ENCODE measurements at places on chromosomes 4 and X.

DNA sequence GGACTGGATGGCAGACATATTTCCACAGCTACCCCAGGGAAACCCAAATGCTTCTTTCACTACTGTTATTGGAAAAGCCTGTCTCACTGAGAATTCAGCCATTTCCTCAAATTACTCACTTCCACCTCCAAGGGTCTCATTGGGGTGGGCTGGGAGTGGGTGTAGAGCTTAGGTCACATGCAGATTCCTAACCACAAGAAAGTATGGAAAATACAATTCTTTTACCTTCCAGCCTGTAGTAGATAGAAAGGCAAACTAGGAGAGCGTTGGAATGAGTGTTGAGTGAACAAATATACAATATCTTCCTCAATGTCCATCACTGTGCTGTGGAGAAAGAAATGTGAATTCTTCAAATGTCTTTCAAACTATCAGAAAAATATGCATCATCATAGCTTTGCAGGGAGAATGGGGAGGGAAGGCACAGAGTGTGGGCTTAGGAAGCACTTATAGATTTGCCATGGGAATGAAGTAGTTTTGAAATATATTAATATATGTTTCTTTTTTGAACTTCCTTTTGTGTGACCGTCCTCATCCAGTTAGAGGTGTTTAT, 245.3 kb upstream of the JADE1 start:
- DNase-seq = no peak

- DNase-seq = no peak
Observed at GRCh38 chr4:183434666-183435190, 9.7 kb upstream of the CDKN2AIP start.

DNA sequence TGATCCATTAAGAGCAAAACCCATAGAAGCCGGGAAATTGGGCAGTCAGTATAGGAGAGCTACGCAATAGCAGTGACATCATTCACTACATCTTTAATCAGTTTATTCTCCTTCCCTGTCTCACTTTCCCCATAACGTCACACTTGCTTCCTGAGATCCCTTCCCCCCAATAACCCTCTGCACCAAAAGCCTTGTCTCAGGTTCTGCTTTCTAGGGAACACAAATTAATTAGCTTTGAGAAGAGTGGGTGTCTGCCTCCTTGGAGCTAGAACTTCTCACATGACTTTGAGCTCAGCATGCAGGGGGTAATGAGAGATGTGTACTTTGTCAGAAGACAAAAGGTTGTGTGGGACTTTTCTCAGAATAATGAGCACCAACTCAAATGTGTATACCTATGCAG, 128.3 kb upstream of the MAOA start:
- no peak for DNase-seq

DNA sequence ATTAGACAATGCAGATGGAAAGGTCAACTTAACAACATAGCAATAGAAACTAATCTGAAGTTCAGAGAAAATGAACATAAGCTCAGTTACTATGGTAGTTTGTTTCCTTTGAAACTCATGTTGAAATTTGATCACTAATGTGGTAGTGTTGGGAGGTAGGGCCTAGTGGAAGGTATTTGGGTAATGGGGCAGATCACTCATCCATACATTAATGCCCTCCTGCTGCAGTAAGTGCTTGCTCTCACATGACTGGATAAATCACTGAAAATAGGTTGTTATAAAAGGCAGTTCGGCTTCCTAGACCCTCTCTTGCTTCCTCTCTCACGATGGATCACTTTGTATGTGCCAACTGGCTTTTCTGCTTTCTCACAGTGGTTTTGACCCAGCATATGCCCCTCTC, 567.4 kb upstream of the GALNT7 start:
- DNase-seq = no peak

DNA sequence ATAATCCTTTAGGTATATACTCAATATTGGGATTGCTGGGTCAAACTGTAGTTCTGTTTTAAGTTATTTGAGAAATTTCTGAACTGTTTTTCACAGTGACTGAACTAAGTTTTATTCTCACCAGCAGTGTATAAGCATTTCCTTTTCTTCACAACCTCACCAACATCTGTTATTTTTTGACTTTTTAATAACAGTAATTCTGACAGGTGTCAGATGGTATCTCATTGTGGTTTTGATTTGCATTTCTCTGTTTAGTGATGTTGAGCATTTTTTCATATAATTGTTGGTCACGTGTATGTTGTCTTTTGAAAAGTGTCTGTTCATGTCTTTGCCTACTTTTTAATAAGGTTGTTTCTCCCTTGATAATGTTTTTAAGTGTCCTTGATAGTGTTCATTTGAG, 112.6 kb downstream of the LINC00632 start:
- no peak for DNase-seq

GRCh38 chrX:81229229-81229628, 27.3 kb downstream of the SH3BGRL start:
- no peak for DNase-seq

DNA sequence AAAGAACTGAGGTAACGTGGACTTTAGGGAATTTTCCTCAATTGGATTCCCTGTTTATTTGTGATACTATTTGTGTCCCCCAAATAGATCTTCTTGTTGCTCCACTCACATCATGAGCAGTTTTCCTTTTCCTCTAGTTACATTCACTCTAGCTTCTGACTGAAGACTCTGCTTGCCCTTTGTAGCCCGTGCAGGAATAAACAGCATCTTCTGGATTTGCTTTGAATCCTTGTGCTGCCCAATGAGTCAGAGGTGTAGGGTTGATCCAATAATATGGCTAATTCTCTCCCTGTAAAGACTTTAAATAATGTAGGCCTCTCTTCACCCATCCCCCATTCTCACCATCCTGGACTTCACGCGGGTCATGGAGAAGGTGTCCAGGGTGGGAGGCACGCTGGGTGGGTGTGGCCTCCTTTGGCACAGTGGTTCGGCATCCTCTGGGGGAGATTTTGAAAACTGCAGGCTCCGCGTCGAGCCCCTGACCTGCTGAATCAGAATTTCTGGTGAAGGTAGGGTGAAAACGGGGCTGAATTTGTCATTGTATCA, 9.0 kb downstream of the HAND2 start:
- DNase-seq = no peak

DNA sequence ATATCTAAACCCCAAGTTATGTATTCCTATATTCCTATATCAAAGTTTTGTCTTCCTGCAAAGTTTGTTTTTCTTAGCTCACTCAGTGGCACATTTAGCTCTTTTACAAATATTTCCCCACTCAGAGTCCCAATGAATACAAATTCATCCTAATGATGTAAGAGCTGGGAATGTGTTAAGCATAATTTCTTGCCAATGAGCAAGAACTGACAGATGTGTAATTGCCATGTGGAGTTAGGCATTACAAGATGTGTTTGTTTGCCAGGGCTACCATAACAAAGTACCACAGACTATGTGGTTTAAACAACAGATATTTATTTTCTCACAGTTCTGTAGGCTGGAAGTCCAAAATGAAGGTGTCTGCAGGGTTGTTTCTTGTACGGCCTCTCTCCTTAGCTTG, 302.1 kb downstream of the KCTD8 start:
- DNase-seq = no peak

DNA sequence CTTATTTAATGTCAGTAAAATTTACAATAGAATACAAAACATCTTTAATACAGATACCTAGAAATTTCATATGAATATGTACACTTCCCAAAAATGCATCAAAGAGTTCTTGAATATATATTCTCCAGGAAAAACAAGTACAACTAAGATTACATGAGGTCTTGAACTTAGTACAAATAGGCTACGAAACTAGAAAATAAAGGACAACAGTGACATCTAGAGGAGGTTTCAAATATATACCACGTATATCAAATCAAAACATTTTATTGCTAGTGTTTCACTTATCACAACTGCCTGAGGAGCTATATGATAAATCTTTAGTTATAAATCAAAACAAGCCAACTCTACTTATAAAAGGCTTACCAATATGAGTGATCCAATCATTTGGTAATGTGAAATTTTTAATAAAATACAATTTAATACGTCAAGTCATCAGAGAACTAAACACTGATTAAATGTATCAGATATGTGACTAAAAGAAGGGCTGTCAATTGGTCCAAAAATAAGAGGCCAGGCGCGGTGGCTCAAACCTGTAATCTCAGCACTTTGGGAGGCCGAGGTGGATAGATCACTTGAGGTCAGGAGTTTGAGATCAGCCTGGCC, 36.6 kb downstream of the ANAPC10 start:
- DNase-seq = no peak

DNA sequence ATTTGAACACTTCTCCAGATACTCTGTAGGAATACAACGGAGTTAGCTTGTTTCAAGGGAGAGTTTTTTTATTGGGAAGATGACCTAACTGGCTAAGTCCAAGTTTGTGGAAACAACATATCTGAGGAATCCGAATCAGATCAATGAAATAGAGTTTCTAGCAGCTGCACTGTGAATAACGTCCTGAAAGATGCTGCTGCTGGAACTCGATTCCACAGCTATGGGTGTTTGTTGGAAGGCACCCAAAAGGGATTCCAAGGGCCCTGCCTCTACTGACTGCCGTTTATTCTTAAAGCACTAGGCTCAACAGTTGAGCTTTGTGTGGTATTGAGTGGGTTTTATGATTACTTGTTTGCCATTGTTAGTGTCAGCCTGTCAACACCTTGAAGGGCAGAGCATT, 6.6 kb upstream of the GBA3 start:
- no peak for DNase-seq

DNA sequence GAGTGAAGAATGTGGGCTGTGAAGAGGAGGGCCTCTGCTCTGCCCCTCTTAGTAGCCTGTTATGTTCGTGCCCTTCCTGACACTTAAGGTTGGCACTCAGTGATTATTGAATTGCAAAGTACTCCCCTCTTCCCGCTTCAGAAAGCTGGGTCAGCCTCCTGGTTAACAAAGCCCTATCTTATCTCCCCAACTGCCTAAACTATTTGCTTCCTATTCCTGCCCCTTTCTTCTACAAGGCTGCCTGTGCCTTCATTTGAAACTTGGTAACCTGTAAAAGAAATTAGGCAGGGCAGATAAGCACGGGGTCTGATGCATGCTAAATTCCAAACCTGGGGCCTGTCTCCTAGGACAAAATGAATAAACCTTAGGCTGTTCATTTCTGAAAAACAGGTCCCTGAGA, 23.1 kb upstream of the TMEM150C start:
- DNase-seq = no peak

- no peak for DNase-seq
Observed at GRCh38 chr4:56112377-56112776, 163.6 kb downstream of the CEP135 start.

GRCh38 chrX:153648358-153649177, 1.6 kb downstream of the DUSP9 start:
- DNase-seq = no peak

DNA sequence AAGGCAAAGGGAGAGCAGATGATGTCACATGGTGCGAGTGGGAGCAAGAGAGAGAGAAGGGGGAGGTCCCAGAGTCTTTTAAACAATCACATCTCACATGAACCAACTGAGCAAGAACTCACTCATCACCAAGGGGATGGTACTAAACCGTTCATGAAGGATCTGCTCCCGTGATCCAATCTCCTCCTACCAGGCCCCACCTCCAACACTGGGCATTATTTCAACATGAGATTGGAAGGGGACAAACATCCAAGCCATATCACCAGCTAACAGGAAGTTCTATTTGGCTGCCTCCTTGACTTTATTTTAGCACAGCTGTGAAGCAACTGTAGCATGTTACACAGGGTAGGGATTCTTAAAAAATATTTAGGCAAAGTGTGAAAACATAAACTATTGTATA, 102.5 kb downstream of the DDIT4L start:
- no peak for DNase-seq

- DNase-seq = no peak
Observed at GRCh38 chr4:30056016-30056766, 664.0 kb upstream of the PCDH7 start.

DNA sequence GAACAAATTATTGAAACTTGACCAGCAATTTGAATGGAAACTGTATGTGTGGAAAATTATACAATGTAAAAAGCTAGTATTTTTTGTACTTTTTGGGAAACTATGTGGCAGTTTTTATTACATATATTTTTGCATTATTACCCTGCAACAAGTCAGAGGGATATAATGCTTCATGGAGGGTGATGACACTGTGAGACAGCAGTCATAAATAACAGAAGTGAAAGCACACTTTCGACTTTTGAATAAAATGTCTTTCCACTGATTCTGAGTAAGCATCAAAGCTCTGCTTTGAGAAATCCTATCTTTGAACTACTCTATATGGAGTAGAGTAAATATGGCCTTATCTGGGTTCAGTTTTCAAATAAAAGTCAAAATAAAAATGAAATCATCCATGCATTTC, 122.6 kb upstream of the PABPC4L start:
- no peak for DNase-seq

- DNase-seq = no peak
Observed at GRCh38 chr4:5720157-5720850, 9.3 kb downstream of the EVC start.

GRCh38 chrX:33339219-33339618, 127.9 kb upstream of the DMD start:
- DNase-seq = no peak

GRCh38 chrX:109036624-109037023, 300.3 kb upstream of the IRS4 start:
- no peak for DNase-seq

GRCh38 chr4:125776146-125776545, 461.4 kb downstream of the FAT4 start:
- no peak for DNase-seq

- no peak for DNase-seq
Observed at GRCh38 chrX:68675571-68675970, 28.1 kb downstream of the STARD8 start.

DNA sequence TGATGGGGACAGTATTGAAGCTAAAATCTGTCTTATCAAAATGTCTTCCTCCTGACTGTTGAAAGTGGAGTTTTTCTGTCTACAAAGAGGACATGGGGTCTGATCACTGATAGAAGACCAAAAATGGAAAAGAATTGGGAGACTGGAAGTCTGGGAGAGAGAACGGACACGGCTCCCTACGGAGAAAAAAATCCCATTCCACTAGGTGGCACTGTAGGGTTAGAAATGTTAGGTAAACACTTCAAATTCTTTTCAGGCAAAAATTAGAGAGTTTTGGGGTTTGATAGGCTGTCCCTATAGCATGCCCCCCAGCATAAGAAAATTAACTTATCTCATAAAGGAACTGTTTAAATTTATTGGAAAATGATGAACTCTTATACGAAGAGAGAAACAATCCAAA, 200.5 kb downstream of the FAM133A start:
- no peak for DNase-seq

GRCh38 chr4:108851366-108851765, 88.5 kb upstream of the ETNPPL start:
- no peak for DNase-seq

GRCh38 chr4:54498661-54499111, 159.1 kb upstream of the KIT start:
- DNase-seq = no peak

DNA sequence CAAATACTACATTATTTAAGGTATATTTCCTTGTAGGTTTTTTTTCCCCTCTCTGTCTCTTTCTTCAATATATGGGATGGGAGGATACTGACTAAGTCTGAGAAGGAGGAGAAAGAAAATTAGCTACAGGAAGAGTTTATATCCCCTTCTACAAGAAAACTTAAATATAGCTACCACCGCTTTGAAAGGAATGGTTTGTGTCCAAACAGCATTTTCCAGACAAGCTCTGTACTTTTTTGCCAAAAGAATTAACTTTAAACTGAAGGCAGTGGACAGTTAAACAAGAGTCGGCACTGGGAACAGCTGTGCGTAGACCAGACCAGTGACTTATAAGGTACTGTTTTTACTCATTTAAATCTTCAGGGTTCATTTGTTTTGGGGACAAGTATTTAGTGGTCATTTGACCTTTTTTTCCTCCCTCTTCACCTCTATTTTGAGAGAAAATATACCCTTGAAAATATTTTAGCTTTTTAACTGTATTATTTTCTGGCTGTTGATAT, 303.7 kb downstream of the ARHGAP24 start:
- DNase-seq = no peak

- DNase-seq = no peak
Observed at GRCh38 chr4:163554870-163555465, 60.5 kb downstream of the TMA16 start.
